ENCODE measurements at places on chromosomes 16 and 17. TPM values are rescaled to one million over a fixed set of nuclear protein-coding genes. Genes with fewer than 3 reads are reported as not detected.

- DNase-seq: no peak
Measured at GRCh38 chr16:87471278-87472141, 21.3 kb downstream of the ZCCHC14 start.

The MAZ gene
- total RNA-seq: 418 TPM

DNA sequence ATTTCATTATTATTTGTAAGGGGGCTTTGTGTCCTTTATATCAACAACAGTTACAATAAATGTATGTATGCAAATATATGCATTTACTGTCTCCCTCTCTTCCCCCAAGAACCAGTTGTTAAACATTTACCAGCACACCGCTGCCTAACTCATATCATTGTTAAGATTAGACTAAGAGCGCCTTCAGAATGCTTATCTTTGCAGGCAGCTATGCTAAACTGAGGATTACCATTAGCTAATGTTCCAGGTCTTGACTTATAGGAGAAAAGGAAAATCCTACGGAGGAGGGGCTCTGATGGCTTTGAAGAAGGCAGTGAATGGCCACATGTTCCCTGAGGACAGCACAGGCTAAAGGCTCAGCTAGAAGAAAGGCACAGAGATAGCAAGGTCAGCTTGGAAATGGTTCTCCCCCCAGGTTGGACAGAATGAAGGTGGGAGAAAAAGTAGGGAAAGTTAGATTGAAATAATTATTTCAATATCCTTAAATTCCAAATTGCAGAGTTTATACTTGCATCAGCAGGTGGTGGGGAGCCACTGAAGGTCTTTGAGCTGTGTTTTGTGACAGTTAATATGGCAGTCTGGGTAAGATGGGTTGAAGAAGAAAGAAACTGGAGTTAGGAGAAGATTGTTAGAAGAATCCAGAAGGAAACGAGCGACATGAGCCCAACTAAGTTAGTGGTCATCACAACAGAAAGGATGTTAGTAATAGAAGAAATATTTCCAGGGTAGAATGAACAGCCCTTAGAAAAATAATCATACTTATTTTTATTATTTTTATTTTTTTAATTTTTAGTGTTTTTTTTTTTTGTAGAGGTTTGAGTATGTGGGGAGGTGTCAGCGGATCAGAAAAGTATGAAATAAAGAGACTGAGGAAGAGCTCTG lies 87.0 kb upstream of the MAF start:
- DNase-seq: no peak

GRCh38 chr17:7767405-7768021 lies 50.0 kb downstream of the DNAH2 start:
- no peak for DNase-seq

DNA sequence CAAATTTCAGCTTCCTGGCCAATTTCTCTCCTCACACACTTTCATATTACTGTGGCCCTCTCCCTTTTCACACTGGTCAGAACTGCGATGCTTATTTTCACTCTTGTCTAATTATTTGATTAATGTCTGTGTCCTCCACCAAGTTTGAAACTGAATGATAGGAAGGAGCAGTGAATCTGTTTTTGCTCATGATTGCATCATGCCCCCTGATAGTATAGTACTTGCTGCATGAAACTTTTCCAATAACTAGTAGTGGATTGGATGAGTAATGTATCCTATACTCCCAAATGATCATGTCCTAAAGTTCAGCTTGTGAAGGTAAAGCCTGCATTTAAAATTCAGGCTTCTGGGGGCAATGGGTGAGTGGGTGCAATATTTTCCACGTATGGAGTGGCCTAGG lies 121.2 kb downstream of the ASIC2 start:
- DNase-seq: no peak

The USH1G gene
- not detected for total RNA-seq

DNA sequence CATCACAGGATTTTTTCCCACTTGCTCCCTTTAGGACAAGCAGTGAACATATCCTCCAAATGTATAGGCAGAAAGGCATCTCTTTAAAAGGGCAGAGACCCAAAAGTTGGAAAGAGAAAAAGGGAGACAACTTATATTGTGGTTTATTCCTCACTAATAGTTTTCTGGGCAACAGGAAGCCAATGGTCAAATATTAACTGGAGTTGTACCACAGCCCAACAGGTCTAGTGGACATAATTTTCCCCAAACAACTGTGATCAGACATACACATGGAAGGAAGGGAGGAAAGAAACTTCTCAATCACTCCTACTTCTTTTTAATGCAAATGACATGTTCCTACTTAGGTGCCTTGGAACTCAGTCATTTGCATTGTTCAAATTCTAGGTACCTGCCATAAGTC lies 78.4 kb downstream of the SOX9 start:
- DNase-seq: no peak

DNA sequence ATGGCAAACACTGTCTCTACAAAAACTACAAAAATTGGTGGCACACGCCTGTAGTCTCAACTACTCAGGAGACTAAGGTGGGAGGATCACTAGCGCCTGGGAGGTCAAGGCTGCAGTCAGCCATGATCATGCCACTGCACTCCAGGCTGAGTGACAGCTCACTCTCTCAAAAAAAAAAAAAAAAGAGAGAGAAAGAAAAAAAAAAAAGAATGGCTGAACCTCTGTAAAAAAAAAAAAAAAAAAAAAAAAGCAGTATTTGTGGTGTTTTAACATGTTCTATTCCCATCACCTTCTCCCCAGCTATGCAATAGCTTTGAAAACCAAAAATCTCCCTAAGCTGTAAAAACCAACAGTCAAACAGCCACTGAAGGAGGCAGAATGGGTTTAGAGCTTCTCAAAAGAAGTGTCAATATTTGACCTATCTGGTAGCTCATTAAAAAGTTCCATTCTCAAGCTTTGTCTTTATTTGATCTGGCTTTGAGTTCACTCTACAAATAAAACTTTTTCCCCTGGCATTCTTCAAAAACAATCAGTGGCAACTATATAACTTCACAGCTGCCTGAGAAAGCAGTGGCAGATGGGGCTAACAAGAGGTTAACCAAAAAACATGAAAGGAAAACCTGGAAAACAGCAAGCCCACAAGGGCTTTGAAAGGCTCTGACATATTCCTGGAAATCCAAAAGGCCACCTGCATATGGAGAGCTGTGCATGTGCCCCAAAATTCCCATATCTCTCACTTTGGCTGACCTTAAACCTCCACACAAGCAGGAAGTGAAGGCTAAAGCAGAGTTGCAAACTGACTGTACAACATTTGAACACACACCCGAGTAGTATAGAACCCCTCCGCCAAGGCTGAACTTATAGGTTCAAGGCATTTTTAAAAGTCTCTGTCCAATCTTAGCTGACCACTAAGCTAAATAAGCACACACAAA lies 36.0 kb downstream of the USP32 start:
- no peak for DNase-seq

The CDIPT gene
- total RNA-seq: 65.0 TPM

- DNase-seq: no peak
Measured at GRCh38 chr17:41467561-41467960, 375 bp upstream of the KRT32 start.

DNA sequence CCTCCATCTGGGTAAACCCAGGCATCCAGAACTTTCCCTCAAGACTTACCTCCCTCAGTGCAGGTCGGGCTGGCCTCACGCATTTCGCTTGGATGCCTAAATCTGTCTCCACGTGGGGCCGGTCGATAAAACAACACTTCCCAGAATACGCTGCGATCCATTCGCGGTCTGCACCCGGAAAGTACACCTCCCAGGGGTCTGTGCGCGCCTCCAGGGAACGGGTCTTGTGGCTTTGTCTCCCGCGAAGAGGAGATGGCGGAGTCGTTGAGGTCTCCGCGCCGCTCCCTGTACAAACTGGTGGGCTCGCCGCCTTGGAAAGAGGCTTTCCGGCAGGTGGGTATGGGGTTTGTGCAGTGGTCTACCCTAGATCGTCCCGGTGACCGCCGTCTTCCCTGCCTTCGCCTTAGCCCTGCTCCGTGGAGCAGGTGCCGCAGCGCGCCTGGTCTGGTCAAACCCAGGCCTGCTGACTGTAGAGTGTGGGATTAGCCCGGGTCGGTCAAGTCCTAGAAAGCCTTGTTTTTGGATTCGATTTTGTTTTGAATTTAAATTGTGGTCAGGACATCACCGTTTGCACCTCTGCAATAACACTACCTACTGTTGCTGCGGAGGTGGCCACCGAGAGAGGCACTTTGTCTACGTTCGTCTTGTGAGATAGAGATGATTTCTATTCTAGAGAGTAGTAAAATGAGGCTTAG lies at the start of gene RPAIN:
RPAIN (plus strand) TSS at position 224 of the 695 bp plus-strand sequence; CDS start at position 253, 29 bp downstream.
- peak; percentile 87 for DNase-seq

Measured in activated naive CD8-positive, alpha-beta T cell treated with anti-CD3 and anti-CD28 coated beads, Interleukin-2, amount 10 ng/mL, durations not matched to agents 7 days and 5 days (primary cell).